ENCODE measurements at places on chromosomes 16 and 17.

DNA sequence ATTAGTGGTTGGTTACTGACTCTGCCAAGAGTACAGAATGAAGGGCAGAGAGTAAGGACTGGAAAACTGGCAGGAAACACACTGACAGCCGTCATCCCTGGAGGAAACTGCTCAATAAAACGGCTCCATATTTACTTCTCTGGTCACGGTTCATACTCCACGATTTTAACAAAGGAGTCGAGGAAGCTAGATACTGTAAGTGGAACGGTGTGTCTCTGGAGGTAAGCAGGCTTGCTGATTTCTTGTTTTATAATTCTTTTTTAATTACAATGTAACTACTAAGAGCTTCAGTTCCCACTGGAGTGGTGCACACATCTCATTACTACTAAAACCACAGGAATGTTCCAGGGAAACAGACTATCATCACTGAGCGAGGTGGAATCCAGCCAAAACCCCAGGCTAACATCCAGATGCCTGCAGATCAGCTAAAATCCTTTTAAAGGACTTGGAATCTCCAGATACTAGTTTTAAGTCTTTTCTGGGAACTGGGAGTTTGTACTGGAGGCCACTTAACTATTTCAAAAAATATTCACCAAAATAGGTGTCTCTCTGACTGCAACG is 17.8 kb downstream of the SERPINF1 start:
- peak; percentile 90 for DNase-seq

- no peak for DNase-seq
These were observed 2.5 kb downstream of the KRTAP9-6 start for GRCh38 chr17:41267711-41268110.

DNA sequence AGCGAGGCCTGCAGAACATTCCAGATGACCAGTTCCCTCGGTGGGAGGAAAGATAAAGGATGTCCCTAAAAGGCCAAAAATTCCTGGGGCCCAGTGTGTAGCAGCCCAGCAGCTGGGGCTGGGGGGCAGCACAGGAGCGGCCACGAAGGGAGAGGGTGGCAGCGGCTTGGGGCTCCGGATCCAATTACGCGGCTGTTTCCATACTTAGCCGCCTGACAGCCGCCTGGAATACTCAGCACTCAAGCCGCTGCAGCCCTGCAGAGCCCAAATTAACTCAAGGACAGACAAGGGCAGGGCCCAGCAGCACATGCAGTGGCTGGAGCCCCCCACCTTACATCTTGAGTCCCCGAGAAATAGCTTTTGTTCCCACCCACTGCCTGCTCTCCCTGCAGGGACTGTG is 1.3 kb downstream of the SRL start:
- DNase-seq = no peak

GRCh38 chr16:11632455-11632939 is 35.8 kb upstream of the SNN start:
- DNase-seq = peak; percentile 67
